ENCODE measurements at places on chromosomes 11 and 22.

DNA sequence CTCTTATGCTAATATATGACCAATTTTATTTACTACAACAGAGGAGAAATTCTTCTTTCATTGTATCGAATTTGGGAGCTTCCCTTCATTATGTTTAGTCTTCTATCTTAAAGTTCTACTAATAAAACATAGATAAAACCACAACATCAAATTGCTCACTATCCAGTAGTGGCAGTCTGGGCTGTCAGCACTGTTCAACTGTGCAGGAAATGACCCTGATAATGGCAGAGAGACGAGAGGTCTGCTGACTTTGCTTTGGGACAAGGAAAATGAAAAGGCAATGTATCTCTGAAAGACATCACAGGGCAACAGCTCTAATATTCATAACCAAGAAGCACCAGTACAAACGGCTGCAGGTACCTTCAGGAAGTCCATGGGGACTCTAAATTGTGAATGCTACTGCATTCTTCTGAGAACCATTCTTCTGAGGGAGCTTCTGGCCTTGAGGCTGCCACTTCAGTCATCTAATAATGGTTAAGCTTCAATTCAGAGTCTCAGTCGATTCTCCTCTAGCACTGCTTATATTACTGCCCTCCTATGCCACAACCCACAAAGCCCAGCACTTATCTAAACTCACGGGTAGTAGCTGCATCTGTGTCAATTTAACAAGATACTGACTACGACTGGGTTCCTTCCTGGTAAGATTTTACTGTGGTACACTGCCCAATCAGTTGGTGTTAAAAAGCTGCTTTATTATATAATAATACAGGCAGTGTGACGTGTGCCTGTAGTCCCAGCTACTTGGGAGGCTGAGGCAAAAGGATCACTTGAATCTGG, 44.2 kb downstream of the CKAP5 start:
- no peak for DNase-seq

DNA sequence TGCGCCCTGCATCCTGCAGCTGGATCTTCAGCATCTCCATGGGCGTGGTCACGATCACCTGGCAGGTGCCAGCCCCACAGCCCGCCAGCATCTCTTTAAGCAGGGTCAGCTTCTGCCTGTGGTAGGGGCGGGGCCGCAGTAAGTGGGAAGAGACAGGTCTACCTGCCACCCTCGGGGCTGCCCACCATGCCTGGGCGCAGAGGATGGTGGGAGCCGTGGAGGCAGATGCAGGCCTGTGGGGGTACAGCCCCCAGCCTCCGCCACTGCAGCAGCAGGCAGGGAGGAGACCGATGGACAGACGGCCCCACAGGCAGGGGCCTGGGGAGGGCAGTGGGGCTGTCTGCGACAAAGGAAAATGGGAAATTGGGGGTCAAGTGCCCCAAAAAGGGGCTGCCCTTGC, 3.0 kb upstream of the CEND1 start:
- no peak for DNase-seq

- no peak for DNase-seq
Measured at GRCh38 chr11:33475993-33476392, 218.8 kb downstream of the HIPK3 start.

DNA sequence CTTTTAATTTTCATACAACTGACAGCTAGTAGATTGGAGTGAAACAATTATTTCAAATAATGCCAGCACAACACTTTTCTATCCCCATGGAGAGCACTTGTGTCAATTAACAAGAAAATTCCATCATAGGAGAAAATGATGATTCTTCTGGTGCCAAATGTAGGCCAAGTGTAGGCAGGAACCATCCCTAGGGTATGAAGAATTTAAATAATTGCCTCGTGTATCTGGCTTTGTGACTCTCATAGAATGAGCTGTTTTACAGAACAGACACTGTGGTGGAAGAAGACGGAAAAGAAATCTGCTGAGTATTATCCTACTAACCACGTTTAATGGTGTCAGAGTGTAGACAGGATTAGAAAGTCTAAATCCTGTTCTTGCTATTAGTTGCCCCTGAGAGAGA, 1542.2 kb downstream of the LRRC4C start:
- DNase-seq, result no peak
